ENCODE measurements at places on chromosomes 7 and 10.

GRCh38 chr7:132441935-132442334 lies 134.3 kb downstream of the PLXNA4 start:
- DNase-seq = no peak
- H3K27me3 ChIP-seq = no peaks in the 10 kb centered on the region
- no peak overlapping the region for H3K4me3 ChIP-seq
- H3K36me3 ChIP-seq = peaks cover 26% of the 10 kb centered on the region

GRCh38 chr10:99521765-99522469 lies 10.8 kb upstream of the NKX2-3 start:
- peaks cover 69% of the 10 kb centered on the region for H3K27me3 ChIP-seq
- peaks cover 3% of the 10 kb centered on the region for H3K4me1 ChIP-seq
- no peaks in the 10 kb centered on the region for H3K36me3 ChIP-seq
- H3K27ac ChIP-seq = no peak overlapping the region
- H3K4me3 ChIP-seq = no peak overlapping the region

- H3K4me3 ChIP-seq = no peak overlapping the region
- H3K4me1 ChIP-seq = no peaks in the 10 kb centered on the region
- H3K27me3 ChIP-seq = peaks cover 32% of the 10 kb centered on the region
- no peaks in the 10 kb centered on the region for H3K36me3 ChIP-seq
- DNase-seq = no peak
- no peak overlapping the region for H3K27ac ChIP-seq
These were observed 18.6 kb upstream of the GOT1 start for GRCh38 chr10:99449023-99449422.

DNA sequence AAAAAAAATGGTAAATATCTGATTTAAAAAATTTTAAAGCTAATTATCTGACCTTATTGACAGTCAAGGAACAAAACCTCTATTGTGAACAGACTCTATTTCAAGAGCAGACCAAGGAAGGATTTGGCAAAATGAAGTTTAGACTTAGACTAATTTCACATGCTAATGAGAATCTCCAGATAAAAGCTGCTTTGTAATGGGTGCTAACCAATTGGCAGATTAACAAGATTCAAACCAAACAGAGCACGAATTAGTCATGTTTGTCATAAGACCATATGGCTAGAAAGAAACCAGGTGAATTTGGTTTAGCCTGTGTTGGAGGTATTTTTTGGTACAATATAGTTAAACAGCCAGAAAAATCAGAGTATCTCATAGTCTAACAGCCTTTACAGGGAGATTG lies 429.1 kb upstream of the NFE2L3 start:
- peaks cover 4% of the 10 kb centered on the region for H3K27me3 ChIP-seq
- H3K27ac ChIP-seq = no peak overlapping the region
- no peak overlapping the region for H3K4me3 ChIP-seq
- H3K36me3 ChIP-seq = no peaks in the 10 kb centered on the region
- H3K4me1 ChIP-seq = no peaks in the 10 kb centered on the region

- no peak overlapping the region for H3K4me3 ChIP-seq
- DNase-seq = no peak
- peaks cover 13% of the 10 kb centered on the region for H3K27me3 ChIP-seq
- H3K4me1 ChIP-seq = no peaks in the 10 kb centered on the region
- H3K36me3 ChIP-seq = no peaks in the 10 kb centered on the region
These were observed 31.4 kb upstream of the DLX6 start for GRCh38 chr7:96973986-96974385.

DNA sequence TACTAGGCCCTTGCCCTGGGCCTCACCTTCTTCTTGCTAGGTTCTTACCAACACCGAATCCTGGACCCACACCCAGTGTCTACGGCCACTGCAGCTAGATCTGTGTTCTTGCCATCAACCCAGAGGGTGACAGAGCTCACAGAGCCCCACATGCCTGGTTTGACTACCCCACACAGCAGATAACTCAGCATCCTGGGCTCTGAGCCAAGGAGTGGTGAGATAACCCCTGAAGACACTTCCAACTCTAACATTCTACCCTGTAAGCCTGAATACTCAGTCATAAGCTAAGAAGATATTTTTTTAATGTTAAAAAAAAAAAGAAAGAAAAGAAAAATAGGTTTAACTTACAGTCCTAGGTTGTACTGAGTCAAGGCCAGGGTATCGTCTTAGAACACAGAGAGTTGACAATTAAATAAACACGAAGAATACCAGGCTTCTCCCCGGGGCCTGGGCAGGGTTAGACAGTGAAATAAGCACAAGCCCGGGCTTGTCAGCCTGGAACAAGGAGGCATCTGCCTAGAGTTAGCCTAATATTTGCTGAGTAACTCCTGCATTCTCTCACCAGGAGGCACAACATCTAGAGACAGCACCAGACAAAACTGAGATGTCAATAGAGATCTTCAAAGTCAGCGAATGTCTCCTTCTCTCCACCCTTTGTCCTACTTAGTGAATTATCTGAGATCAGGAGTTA lies 556.5 kb upstream of the LRRN3 start:
- no peaks in the 10 kb centered on the region for H3K4me1 ChIP-seq
- DNase-seq = no peak
- H3K36me3 ChIP-seq = no peaks in the 10 kb centered on the region
- H3K27me3 ChIP-seq = no peaks in the 10 kb centered on the region
- no peak overlapping the region for H3K27ac ChIP-seq

DNA sequence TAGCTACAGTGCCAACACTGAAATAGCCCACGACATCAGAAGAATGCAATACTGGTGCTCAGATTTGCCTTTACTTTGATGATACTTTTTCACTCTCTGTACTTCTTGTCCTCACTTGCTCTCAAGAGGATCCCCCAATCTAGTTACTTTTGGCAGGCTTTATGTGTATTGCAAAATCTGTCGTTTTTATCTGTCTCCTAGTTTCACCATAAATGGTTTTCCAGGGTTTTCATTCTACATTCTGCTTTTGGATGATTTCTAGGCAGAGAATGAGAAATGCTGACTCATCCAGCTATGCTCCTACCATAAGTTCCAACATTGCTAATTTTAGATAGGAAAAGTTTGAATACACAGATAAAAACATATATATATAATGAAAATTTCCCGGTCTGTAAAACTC lies 659.5 kb upstream of the NRG3 start:
- no peak overlapping the region for H3K27ac ChIP-seq
- no peak overlapping the region for H3K4me3 ChIP-seq
- H3K36me3 ChIP-seq = no peaks in the 10 kb centered on the region
- H3K27me3 ChIP-seq = no peaks in the 10 kb centered on the region
- DNase-seq = no peak
- H3K4me1 ChIP-seq = no peaks in the 10 kb centered on the region

DNA sequence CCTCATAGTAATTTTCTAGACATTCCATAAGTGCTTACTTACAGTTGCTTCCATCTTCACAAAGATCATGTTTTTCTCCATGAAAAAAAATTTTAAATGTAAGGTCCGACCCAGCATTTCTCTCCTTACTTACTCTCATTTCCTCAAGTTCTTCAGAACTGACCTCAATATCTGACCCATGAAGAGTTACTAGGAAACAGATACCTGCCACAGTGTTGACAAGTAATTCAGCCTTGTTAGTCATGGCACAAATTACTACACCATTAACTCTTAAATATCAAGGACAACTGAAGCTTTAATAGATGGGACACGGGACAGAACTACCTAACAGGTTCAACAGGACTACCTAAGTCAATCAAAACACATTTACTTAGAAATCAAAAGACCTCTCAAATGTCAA lies 316.2 kb downstream of the POM121L12 start:
- H3K36me3 ChIP-seq = no peaks in the 10 kb centered on the region
- no peaks in the 10 kb centered on the region for H3K27me3 ChIP-seq
- H3K27ac ChIP-seq = no peak overlapping the region
- no peak overlapping the region for H3K4me3 ChIP-seq
- no peaks in the 10 kb centered on the region for H3K4me1 ChIP-seq
- no peak for DNase-seq

DNA sequence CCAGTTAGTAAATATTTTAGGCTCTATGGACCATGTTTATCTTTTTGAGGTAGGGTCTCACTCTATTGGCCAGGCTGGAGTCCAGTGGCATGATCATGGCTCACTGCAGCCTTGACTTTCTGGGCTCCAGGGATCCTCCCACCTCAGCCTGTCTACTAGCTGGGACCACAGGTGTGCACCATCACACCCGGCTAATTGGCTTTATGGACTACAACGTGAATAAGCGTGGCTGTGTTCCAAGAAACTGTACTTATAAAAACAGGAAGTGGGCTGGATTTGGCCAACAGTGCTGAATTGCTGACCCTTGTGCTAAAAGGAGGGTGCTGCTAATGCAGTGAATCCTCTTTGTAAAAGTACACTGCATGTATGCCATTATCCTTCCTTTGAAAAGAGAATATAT lies 111.7 kb upstream of the CDK13 start:
- peaks cover 56% of the 10 kb centered on the region for H3K27me3 ChIP-seq
- DNase-seq = no peak
- H3K36me3 ChIP-seq = no peaks in the 10 kb centered on the region
- H3K27ac ChIP-seq = no peak overlapping the region
- no peak overlapping the region for H3K4me3 ChIP-seq

DNA sequence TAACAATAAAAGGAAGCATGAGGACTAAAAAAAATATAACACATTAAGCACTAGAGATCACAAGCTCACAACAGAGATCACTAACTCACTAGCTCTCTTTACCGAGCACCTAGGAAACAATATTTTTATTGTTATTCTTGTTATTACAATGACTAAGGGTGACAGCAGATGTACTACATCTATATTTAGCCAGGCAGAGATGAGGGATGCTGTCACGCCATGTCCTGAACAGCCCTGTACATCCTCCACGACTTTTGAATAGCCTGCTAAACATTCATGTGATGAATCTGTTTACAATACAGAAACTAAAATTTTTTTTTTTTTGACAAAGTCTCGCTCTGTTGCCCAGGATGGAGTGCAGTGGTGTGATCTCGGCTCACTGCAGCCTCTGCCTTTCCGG lies 22.7 kb downstream of the FAM133B start:
- DNase-seq = no peak
- H3K27me3 ChIP-seq = no peaks in the 10 kb centered on the region
- H3K36me3 ChIP-seq = peaks cover 50% of the 10 kb centered on the region

DNA sequence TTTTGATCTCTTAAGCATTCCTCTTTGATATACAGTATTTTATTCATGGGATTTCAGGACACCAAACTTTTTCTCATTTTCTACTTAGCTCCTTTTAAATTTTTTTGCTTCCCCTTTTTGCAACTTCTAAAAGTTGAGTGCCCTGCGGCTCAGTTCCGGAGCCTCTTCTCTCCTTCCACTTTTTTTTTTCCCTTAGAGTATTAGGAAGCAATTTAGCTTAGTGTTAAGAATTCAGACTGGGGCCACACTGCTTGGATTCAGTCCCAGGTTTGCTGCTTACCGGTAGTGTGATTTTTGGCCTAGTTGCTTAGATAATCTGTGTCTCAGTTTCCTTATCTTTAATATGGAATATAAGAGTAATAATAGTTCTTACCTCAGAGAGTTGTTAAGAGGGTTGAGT lies 3.4 kb downstream of the STAM start:
- H3K4me3 ChIP-seq = peak overlapping the region; percentile 49
- no peak for DNase-seq
- H3K4me1 ChIP-seq = peaks cover 62% of the 10 kb centered on the region
- H3K27me3 ChIP-seq = no peaks in the 10 kb centered on the region
- peak overlapping the region; percentile 71 for H3K27ac ChIP-seq

DNA sequence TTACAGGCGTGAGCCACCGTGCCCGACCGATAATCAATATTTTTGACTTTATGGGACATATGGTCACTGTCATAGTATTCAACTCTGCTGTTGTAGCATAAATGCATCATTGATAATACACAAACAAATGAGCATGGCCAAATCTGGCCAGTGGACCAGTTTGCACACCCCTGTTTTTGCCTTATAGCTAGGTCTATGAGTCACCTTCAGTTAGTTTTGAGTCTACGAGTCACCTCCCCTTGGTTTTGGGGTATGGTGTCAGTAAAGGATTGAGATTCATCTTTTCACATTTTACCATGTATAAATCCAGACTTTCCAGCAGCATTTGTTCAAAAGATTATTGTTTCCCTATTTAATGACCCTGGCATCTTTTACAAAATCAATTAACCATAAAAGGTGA lies 362.5 kb upstream of the NRP1 start:
- no peak overlapping the region for H3K27ac ChIP-seq
- no peaks in the 10 kb centered on the region for H3K36me3 ChIP-seq
- no peak for DNase-seq
- no peak overlapping the region for H3K4me3 ChIP-seq
- H3K27me3 ChIP-seq = no peaks in the 10 kb centered on the region

GRCh38 chr7:104225451-104225850 lies 17.6 kb upstream of the ORC5 start:
- DNase-seq = no peak
- no peaks in the 10 kb centered on the region for H3K4me1 ChIP-seq
- no peaks in the 10 kb centered on the region for H3K36me3 ChIP-seq
- peaks cover 13% of the 10 kb centered on the region for H3K27me3 ChIP-seq

GRCh38 chr7:137886281-137886680 lies 39.5 kb upstream of the DGKI start:
- H3K4me3 ChIP-seq = no peak overlapping the region
- peaks cover 28% of the 10 kb centered on the region for H3K36me3 ChIP-seq
- H3K27ac ChIP-seq = no peak overlapping the region

- no peaks in the 10 kb centered on the region for H3K36me3 ChIP-seq
- H3K4me3 ChIP-seq = no peak overlapping the region
- DNase-seq = no peak
- H3K27ac ChIP-seq = no peak overlapping the region
- no peaks in the 10 kb centered on the region for H3K4me1 ChIP-seq
- H3K27me3 ChIP-seq = no peaks in the 10 kb centered on the region
These were observed 817.1 kb upstream of the IGFBP3 start for GRCh38 chr7:46738165-46738564.

GRCh38 chr7:157595086-157595855 lies 258.5 kb downstream of the DNAJB6 start:
- no peaks in the 10 kb centered on the region for H3K36me3 ChIP-seq
- no peak for DNase-seq
- H3K4me3 ChIP-seq = no peak overlapping the region
- H3K4me1 ChIP-seq = no peaks in the 10 kb centered on the region

- DNase-seq = no peak
- no peak overlapping the region for H3K4me3 ChIP-seq
- H3K36me3 ChIP-seq = no peaks in the 10 kb centered on the region
These were observed 225.2 kb upstream of the TAC1 start for GRCh38 chr7:97506728-97507127.

- H3K4me3 ChIP-seq = no peak overlapping the region
- no peaks in the 10 kb centered on the region for H3K4me1 ChIP-seq
- H3K27me3 ChIP-seq = peaks cover 3% of the 10 kb centered on the region
- no peaks in the 10 kb centered on the region for H3K36me3 ChIP-seq
- H3K27ac ChIP-seq = no peak overlapping the region
- DNase-seq = no peak
These were observed 107.3 kb upstream of the STARD3NL start for GRCh38 chr7:38070718-38071117.

DNA sequence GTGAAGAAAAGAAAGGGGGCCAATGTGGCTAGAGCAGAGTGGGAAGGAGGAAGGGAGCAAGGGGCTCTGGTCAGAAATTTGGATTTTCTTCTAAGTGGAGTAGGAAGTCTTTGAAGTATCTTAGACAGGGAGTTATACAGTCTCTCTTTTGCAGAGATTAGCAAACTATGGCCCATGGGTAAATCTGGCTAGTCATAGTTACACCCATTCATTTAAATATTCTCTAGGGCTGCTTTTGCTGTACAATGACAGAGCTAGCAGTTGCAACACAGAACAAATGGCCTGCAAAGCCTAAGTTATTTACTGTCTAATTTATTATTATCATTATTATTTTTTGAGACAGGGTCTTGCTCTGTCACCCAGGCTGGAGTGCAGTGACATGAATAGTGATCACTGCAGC lies 10.5 kb upstream of the LAMB4 start:
- peaks cover 3% of the 10 kb centered on the region for H3K36me3 ChIP-seq
- no peak for DNase-seq
- H3K4me1 ChIP-seq = peaks cover 7% of the 10 kb centered on the region
- no peak overlapping the region for H3K4me3 ChIP-seq
- no peak overlapping the region for H3K27ac ChIP-seq

GRCh38 chr10:88800152-88801125 lies 2.1 kb upstream of the LIPM start:
- peaks cover 12% of the 10 kb centered on the region for H3K4me1 ChIP-seq
- no peak overlapping the region for H3K27ac ChIP-seq
- H3K36me3 ChIP-seq = no peaks in the 10 kb centered on the region
- peaks cover 61% of the 10 kb centered on the region for H3K27me3 ChIP-seq
- H3K4me3 ChIP-seq = no peak overlapping the region

Data from T-helper 2 cell treated with Interferon-gamma antibody and Interleukin-4, amounts not matched to agents 5 μg/mL and 100 μg/mL, for 36 hours (primary cell).